ENCODE measurements at places on chromosomes 6 and 20. TPM values are rescaled to one million over a fixed set of nuclear protein-coding genes. Genes with fewer than 3 reads are reported as not detected.

The CYP21A2 gene
- 0.22 TPM for total RNA-seq

The MAFB gene
- total RNA-seq = 13.4 TPM

The FARS2 gene
- 33.6 TPM for total RNA-seq

The PRR18 gene
- total RNA-seq = 0.22 TPM

The IL17A gene
- not detected for total RNA-seq

The MUC22 gene
- total RNA-seq = 0.11 TPM

The PCSK2 gene
- total RNA-seq = 15.6 TPM

The ECT2L gene
- not detected for total RNA-seq

The RPL7L1 gene
- total RNA-seq = 115 TPM

The SNAP25 gene
- 162 TPM for total RNA-seq

The TFB1M gene
- 28.9 TPM for total RNA-seq

Data from camera-type eye (tissue), 1 donor.